ENCODE measurements at places on chromosomes 6 and 20. TPM values are rescaled to one million over a fixed set of nuclear protein-coding genes. Genes with fewer than 3 reads are reported as not detected.

DNA sequence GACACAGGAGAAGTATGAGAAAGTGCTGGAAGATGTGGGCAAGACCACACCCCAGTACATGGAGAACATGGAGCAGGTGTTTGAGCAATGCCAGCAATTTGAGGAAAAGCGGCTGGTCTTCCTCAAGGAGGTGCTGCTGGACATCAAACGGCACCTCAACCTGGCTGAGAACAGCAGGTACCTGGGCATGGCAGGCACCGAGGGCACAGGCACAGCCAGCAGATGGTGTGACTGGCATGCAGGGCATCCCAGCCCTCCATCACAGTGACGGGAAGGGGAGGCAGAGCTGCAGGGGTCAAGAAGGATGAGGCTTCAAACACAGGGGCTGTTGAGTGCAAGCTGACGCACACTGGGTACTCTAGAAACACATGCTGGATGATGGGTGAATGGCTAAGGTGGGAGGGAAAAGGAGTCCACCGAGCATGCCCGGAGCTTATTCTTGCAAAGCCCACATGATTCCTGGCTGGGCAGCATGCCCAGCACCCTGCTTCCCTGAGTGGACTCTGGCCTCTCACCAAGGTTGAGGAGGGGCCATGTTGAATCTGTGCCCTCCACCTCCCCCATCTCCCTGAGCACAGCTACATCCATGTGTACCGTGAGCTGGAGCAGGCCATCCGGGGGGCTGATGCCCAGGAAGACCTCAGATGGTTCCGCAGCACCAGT lies 26.3 kb downstream of the SPDEF start:
- H3K36me3 ChIP-seq = no peaks in the 10 kb centered on the region
- no peak for DNase-seq

DNA sequence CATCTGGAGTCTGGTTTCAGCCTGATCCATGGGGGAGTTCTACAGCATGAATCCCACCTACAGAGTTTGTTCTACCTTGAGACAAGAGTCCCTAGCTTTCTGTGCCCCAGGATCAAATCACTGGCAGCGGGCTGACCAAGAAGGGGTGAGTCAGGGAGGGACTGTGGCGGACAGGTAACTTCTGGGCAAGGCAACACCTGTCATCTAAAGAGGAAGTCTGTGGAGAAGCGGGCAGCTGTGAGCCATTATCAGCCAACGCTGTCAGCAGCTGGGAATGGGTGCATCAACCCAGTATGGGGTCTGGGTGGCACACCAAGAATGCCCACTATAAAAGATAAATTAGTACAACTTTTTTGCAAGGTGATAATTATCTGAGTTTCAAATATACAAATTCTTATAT lies 45.9 kb downstream of the UBE3D start:
- no peaks in the 10 kb centered on the region for H3K4me1 ChIP-seq
- H3K36me3 ChIP-seq = no peaks in the 10 kb centered on the region
- H3K4me3 ChIP-seq = no peak overlapping the region
- H3K27ac ChIP-seq = no peak overlapping the region
- no peak for DNase-seq
- no peaks in the 10 kb centered on the region for H3K27me3 ChIP-seq

DNA sequence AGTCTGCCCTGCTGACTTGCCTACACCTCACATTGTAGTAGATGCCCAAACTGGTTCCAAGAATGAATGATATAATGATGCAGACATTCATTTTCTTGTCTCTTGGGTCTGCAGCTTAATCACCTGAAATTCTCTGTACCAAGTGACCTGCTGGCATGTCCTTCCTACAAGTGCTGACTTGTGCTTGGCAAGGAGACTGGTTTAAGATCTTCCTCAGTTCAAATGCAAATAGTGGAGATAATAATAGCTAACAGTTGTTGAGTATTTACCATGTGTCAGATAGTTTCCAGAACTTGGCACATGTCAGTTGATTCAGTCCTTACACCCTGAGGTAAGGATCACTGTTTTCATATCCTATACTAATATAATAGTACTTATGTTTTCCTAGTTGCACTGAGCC lies 223.4 kb downstream of the SLC24A3 start:
- H3K27ac ChIP-seq = no peak overlapping the region
- H3K4me3 ChIP-seq = no peak overlapping the region
- no peaks in the 10 kb centered on the region for H3K4me1 ChIP-seq
- H3K36me3 ChIP-seq = no peaks in the 10 kb centered on the region

GRCh38 chr6:28525496-28526039 lies at the start of gene GPX5:
Gene GPX5, plus strand, starts transcription at chr6:28525881. Its CDS starts 133 bp downstream, at chr6:28526014.
- DNase-seq = no peak
- H3K27ac ChIP-seq = no peak within 1 kb of the TSS
- no peaks in the 10 kb centered on the region for H3K36me3 ChIP-seq
- no peak within 1 kb of the TSS for H3K4me3 ChIP-seq
- H3K27me3 ChIP-seq = no peaks in the 10 kb centered on the region

Gene CAGE1
- not detected for total RNA-seq

DNA sequence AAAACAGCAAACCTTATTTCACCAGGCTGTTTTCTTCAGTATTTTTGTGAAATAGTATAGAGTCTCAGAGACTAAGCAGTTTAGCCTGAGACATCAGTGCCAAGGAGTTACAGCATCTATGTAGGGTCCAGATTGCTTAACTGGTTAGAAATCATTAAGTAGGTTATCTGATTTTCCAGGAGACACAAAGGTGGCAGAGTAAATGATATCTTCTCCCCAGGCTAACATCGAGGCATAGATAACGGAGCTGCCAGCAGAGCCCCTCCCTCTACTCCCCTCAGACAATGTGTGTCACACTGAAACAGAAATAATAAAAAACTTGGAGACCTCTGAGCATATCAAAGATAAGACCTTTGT lies 473.0 kb upstream of the CITED2 start:
- H3K4me3 ChIP-seq = no peak overlapping the region
- no peaks in the 10 kb centered on the region for H3K4me1 ChIP-seq
- no peaks in the 10 kb centered on the region for H3K27me3 ChIP-seq
- no peaks in the 10 kb centered on the region for H3K36me3 ChIP-seq
- H3K27ac ChIP-seq = peak overlapping the region; percentile 20

Gene ARHGAP40
- 1.2 TPM for total RNA-seq

Gene IP6K3
- not detected for total RNA-seq

Data from uterus (tissue), 4 donors.